ENCODE measurements at places on chromosomes 12 and 14.

DNA sequence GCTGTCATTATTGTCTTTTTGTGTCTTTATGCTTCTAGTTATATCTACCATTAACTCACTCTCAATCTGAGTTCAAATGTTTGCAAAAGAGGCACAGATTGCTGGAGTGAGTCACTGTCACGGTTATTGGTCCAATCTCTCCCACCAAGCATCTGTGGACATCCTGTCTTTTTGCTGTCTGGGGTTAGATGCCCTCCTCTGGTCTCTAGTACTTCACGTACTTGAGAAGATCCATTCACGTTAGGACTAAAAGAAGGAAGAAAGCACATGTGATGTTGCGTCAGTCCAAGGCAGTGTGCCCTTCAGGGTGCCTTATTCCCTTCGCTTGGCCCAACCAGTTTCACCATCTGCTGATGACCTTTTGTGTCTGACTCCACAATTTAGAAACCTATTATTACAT is 72.3 kb upstream of the STXBP6 start:
- DNase-seq = no peak

- DNase-seq = no peak
Observed at GRCh38 chr12:93751864-93752610, 74.9 kb downstream of the CRADD start.

DNA sequence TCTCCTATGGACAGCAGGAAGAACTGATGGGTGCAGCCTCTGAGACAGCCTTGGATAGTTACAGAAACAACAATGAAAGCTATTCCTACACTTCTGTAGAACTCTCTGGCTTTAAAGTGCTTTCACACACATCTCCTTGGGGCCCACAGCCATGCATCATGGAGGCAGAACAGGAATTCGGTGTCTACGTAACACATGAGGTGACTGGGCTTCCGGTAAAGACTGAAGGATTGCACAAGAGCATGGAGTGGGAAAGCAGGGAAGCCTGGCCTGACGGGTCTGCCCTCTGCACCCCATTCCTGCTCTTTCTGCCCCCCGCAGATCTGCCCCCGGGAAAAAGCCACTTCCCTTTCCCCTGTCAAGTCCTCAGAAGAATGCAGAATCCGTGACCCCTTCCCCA is 82.6 kb downstream of the VWF start:
- no peak for DNase-seq

DNA sequence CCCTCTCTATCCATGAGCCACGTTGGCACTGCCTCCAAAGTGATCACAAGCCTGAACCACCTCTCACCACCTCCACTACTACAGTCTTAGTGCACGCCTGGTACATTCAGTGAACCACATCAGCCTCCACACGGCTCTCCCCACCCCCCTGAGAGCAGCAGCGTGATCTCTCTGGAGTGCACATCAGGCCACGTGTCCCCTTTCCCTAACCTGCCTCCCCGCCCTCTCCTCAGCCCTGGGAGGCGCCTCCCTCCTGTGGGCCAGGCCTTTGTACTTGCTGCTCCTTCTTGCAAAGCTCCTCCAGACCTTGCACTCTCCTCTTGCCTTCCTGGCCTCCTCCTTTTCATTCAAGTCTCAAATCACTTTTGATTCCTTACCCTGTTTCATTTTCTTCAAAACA is 49.8 kb downstream of the SLC6A12 start:
- no peak for DNase-seq

DNA sequence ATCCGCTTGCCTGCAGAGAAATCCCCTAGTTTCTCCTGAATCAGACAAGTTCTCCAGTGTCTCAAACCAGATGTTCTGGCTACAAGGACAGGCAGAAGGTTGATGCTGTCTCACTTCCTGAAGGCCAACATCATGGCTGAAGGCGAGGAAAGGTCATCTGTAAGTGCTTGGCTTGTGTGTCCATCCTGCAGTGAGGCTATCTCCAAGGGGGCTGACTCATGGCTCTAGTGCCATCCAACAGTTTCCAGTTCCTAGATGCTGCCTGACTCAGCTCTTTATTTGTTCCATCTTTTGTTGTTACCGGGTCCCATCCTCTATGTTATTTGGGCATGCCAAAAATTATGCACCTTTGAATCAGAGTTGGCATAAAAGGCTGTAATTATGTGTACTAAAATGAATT is 232.1 kb upstream of the TBX3 start:
- DNase-seq = no peak

DNA sequence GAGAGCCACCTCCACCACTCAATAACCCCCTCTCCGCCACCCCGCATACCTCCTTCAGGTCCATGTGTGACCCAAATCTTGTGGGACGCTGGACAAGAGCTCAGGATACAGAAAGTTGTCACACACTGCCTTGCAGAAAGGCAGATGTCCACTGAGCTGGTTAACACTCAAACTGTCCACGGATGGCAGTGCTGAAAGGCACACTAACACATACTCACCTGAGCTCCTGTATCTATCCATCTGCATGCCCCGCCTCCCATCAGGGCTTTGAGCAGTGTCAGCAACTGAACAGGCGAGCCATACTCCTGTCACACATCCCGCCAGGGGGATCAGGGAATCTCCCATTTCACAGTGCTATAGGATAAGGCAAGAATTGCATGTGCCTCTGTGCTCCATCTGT is 642.0 kb downstream of the GALC start:
- DNase-seq = no peak

- DNase-seq = no peak
Observed at GRCh38 chr12:121423682-121424623, 24.0 kb downstream of the RNF34 start.
